ENCODE measurements at places on chromosomes 11 and 22.

GRCh38 chr11:132933703-132934102, 598.6 kb downstream of the OPCML start:
- no peak for DNase-seq

DNA sequence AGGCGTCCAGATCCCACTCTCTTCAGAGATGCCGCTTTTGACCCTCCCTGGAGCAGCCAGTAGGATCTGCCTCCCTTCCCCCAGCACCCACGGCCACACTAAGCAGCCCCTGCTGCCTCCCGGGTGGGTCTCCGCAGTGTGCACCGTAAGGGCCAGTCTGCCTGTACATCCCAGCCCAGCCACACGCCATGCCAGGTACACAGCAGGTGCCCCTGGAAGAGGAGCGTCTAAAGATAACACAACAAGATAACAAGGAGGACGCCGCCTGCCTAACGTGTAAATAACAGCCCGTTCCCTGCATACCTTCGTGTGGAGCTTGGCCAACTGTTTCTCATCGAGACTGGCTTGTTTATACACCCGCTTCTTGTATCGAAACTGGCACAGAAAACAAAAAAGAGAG, 139.4 kb downstream of the SHANK2 start:
- no peak for DNase-seq

DNA sequence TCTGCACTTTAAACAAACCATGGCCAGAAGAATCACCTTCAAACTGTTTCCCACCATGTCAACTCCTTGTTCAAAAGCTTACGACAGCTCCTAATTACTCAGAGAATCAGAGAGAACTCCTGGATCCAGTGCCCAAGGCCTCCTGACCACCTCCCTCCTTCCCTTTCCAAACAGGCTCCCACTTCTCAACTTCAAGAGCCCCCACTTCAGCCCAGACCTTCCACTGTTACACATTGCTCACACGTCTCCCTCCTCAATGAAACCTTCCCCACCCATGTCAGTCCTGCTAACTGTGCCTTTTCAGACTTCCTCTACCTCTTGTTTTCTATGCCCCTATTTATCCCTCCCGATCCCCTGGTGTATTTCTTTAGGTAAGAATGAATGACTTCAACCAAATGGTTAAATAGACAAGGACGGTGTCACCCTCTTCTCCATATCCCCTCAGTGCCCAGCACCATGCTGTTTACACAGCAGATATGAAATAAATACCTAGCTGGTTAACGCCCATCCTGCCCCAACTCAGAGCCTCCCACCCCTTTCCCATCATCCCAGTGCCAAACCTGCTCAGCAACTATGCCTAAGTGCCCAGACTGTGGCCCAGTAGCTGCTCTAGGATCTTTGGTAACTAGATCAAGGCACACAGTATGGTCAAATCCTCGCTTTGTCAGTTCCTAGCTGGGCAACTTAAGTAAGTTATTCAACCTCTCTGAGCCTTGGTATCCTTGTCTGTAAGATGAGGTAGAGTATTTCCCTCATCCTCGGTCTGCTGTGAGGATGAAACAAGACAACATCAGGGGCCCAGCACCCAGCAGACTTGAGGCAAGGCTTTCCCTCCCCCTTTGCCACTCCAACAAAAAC, 36.8 kb downstream of the PLEKHA7 start:
- peak; percentile 52 for DNase-seq

DNA sequence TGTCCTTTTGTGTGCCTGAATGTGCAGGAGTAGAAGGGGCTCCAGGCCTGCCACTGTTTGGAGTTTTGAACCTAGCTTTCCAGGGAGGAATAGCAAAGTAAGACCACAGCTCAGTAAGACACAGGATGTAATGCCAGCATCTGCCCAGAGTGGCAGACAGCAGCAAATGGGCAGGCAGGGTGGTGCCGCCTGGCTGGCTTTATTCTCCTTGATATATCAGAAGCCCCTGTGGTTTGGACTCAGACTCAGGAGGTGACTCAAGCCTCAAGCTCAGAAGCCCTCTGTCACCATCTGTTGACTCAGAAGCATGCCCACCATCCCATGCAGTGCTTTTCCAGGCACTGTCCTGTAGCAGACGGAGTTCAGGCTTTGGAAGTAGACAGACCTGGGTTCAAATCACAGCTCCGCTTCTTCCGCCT, 72.7 kb upstream of the TTC12 start:
- no peak for DNase-seq

GRCh38 chr11:27848423-27848822, 148.2 kb upstream of the BDNF start:
- no peak for DNase-seq

DNA sequence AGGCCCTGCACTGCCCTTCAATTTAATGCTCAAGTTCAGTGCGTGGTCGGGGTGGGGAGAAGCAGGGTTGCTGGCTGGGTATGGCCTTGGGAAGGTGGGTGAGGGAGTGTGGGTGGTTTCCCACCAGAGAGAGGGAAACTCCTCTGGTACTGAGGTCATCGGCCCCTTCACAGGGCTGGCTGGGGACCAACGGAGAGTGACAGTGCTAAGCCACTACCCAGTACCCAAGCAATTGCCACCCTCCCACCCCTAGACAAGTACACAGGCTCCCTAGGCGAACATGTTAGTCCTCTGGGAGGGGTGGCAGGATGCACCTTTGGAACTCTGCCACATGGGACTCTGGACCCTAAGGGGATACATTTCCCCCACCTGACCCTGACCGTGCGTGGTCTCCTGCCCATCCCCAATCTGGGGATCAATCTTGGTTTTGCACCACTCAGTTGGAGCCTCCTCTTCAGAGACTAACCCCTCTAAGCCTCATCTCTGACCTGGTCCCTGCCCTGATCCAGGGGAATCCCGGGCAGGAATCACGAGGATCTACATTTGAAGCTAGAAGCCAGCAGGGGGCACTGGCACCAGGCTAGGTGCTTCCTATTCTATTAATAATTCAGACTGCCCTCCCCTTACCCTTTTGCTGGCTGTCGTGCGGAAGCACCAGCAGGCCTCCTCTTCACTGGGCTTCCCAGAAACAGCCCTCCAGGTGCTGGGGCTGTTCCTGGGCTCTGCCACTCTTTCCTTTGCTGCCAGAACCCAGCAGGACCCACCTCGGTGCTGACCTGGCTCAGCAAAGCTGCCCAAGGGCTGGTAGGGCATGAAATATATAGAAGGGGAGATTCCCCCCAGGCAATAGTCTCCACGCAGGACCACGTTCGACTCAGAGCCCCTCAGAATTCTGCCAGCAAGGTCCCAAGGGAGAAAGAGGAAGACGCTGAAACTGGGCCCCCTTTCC, 377.7 kb downstream of the TENM4 start:
- no peak for DNase-seq

- DNase-seq = no peak
Measured at GRCh38 chr11:27234961-27235360, 128.1 kb downstream of the CCDC34 start.

DNA sequence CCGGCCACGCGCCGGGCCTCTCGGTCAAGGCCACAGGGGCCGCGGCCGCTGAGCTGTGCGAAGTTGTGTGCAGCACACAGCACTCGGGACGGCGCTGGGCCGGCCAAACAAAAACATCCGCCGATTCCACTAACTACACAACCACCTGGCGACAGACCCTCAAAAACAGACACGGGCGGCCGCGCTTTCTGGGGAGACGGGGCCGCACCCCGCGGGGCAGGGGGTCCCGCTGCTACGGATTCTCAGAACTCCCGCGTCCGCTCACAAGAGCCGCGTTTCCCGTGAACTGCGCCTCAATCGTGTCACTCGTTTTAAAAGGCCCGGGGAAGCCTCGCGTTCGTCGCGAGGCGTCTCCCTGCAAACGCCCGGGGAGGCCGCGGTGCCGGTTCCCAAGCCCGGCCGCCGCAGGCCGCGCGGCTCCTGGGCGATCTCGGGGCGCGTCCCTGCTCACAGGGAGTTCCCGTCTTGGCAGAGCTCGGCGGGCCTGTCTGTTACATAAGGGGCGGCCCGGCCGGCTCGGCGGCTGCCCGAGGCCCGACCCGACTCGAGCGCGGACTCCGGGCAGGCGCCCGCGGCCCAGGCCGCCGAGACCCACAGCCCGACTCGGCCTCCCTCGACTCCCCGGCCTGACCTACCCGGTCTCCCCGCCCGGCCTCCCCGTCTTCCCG, 936 bp downstream of the BRD1 start:
- no peak for DNase-seq

DNA sequence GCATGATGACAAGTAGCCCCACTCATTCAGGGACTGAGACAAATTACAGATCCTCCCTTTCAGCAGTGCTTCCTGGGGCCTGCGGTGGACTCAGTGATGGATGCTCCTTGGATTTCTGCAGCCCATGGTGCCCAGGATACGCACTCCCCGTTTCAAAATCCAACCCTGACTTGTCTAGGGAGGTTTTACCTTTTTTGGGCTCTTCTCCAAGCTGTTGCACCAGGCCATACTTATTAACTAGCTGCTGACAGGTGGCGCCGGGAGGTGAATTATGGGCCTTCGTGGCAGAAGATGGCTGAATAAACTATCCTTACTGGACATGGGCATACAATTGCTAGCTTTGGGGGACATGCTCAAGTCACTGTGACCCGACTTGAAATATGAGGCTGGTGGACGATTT, 324.3 kb upstream of the SYN3 start:
- DNase-seq = no peak

DNA sequence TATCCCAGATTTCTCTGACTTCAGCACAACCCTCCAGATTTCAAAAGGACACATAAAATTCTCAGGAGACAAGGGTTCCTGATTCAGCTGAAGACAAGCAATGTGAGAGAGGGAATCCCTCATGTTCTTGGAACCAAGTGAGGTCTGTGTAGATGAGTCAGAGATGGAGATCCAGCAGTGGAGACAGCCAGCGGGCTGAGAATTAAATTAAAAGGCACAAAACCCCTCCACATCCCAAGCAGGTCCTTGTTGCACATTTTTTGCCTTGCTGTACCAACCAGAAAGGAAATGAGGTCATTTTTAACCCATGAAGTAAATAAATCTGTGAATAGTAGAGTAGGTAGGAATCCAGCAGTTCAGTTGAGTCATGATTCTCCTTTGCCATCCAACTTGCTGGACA, 9.7 kb downstream of the MTNR1B start:
- no peak for DNase-seq

GRCh38 chr22:41234815-41235695, 5.7 kb downstream of the CHADL start:
- DNase-seq = no peak

- DNase-seq = no peak
Measured at GRCh38 chr11:66468691-66469090, 2.0 kb downstream of the PELI3 start.

GRCh38 chr11:44986315-44986714, 35.6 kb upstream of the TP53I11 start:
- peak; percentile 37 for DNase-seq

DNA sequence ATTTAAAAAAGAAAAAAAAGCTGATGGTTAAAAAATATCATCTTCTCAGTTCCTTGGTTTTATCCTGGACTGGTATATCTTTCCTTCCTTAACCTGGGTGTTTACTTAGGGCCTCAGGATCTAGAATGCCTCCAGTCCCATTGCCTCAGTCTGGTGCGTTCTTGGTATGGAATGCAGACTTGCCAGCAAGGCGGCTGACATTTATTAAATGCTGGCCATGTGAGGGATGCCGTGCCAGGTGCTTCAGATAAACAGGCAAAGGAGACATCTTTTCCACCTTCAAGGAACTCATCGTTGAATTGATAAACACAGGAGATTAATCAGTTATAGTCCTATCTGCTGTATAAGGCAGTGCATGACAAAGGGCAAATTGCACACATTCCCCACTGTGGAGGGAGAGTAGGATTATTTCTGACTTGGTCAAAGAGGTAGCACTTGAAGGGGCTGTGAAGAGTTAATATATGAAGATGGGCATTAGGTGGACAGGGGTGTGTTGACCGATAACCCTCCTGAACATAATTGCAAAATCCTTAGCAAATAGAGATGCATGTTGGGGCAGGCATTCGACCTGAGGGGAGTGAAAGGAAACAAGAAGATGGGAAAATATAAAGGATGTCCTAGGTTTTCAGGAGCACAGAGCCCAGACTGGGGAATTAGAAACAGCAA, 54.4 kb downstream of the ALX4 start:
- DNase-seq = no peak
